ENCODE measurements at places on chromosomes 7 and 10.
A peak's percentile ranks its signal among the peaks of the same experiment; 100 is the strongest.

GRCh38 chr10:61779276-61779675 is 116.5 kb downstream of the CABCOCO1 start:
- no peak for DNase-seq

GRCh38 chr10:103781329-103782061 is 73.9 kb downstream of the SH3PXD2A start:
- no peak for DNase-seq

DNA sequence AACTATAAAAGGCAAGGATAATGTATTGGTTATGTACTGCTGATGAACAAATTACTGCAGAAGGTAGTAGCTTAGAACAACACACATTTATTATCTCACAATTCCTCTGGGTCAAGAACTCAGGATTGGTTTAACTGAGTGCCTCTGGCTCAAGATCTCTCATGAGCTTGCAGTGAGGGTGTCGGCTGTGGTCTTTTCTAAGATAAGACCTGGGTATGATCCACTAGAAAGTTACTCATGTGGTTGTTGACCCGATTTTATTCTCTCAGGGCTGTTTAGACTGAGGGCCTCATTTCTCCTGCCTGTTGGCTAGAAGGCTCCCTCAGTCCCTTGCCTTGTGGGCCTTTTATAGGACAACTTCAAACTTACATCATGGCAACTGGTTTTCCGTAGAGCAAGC is 86.7 kb downstream of the VWDE start:
- no peak for DNase-seq

- DNase-seq: no peak
These were observed 70.5 kb upstream of the SP4 start for GRCh38 chr7:21357151-21358097.

DNA sequence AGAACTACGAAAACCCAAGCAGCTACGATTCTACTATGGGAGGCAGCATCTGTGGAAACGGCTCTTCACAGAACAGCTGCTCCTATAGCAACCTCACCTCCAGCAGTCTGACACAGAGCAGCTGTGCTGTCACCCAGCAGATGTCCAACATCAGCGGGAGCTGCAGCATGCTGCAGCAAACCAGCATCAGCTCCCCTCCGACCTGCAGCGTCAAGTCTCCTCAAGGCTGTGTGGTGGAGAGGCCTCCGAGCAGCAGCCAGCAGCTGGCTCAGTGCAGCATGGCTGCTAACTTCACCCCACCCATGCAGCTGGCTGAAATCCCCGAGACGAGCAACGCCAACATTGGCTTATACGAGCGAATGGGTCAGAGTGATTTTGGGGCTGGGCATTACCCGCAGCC is 81.6 kb upstream of the SAMD8 start:
- peak; percentile 45 for DNase-seq

DNA sequence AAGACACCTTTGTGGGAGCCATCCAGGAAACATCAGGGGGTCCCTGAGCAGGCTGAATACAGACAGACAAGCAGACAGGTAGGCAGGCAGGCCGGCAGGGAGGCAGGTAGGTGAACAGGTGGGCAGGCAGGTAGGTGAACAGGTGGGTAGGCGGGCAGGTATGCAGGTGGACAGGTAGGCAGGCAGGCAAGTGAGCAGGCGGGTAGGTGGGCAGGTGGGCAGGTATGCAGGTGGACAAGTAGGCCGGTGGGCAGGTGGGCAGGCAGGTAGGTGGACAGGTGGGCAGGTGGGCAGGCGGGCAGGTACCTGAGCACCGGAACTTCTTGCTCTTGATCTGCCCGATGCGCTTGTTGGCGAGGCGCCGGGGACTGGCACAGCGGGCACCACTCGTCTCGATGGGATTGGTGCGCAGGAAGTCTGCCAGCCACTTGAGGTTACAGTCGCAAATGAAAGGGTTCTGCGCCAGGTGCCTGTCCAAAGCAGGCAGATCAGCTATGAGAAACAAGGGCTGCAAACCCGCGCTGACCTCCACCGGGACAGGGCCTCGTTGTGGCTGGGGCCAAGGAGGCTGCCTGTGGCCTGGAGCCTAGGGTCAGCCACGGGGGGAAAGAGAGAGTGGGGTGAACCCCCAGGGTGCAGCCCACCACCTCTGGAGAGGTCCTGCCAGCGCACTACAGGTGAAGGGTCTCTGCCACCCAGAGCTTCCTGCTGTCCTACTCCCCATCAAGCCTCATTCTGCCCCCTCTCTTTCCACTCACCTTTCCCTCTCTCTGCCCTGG is 136.9 kb downstream of the SLIT1 start:
- DNase-seq: no peak

GRCh38 chr10:77969114-77969513 is 42.6 kb upstream of the DLG5 start:
- DNase-seq: no peak

GRCh38 chr10:60605476-60605875 is 172.8 kb upstream of the CDK1 start:
- DNase-seq: no peak

- no peak for DNase-seq
These were observed 12.4 kb downstream of the WAPL start for GRCh38 chr10:86509145-86509544.

- DNase-seq: no peak
These were observed 23.0 kb upstream of the ING3 start for GRCh38 chr7:120927454-120928103.

- no peak for DNase-seq
These were observed 76.1 kb upstream of the DGKB start for GRCh38 chr7:14978687-14979086.

DNA sequence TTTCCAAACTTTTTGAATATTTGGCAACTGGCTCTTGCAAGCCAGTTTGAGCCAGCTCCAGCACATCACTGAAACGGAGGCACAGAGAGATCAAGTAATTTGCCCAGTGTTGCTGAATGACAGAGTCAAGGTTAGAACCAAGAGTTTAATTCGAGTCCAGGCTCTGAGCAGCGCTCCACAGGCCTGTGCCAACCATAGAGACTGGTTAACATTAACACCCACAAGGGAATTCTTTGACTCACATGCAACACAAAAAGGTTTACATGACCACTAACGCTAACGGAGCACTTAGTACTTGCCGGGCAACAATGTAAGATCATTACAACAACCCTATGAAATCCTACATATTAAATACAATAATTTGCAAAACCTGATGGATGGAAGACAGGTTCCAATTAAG is 1.5 kb downstream of the RGS10 start:
- DNase-seq: no peak

DNA sequence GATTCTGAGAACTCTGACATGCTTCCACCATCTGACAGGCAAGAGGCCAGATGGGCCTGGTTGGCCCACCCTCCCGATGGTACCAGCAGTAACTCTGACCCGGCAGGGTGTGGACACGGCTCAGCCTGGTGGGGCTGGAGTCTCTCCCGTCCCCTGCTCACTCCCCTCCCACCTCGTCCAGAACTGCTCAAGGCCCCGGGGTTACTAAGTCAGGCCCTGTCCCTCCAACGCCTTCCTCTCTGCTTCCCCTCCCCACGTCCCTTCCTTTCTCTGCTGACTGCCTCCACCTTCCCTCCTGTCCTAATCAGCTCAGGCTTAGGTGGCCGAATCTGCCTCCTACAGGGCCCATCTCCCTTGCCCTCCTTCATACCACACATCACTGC is 12.5 kb downstream of the CALML5 start:
- no peak for DNase-seq

- DNase-seq: no peak
These were observed 7.5 kb upstream of the SH2D4B start for GRCh38 chr10:80530251-80530650.
